ENCODE measurements at places on chromosomes 1 and 21.

DNA sequence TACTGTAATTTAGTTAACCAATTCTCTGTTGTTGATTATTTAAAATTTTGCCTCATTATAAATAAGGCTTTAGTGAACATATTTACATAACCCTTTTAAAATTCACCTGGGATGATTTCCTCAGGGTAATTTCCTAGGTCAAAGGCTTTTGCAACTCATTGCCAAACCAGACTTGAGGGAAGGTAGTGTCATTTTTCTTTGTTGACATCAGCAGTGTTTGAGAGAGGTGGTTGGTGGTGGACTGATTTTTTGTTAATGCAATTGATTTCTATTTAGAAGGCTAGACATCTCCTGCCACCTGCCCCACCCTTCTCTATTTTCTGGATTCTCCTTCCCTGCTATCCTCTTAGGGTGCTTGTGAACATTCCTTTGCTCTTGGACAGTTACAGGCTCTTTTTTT is 116.8 kb downstream of the HHAT start:
- DNase-seq, result peak; percentile 27

DNA sequence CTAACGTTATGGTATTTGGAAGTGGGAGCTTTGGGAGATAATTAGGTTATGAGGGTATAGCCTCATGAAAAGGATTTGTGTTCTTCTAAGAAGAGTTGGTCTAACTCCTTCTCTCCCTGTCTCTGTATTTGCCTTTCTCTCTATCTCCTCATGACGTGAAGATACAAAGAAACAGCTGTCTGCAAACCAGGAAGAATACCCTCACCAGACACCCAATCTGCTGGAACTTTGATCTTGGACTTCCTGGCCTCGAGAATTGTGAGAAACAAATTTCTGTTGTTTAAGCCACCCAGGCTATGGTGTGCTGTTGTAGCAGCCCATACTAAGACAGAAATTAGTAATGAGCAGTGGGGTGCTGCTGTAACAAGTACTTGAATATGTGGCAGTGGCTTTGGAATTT is 16.1 kb downstream of the C1orf141 start:
- peak; percentile 16 for DNase-seq

DNA sequence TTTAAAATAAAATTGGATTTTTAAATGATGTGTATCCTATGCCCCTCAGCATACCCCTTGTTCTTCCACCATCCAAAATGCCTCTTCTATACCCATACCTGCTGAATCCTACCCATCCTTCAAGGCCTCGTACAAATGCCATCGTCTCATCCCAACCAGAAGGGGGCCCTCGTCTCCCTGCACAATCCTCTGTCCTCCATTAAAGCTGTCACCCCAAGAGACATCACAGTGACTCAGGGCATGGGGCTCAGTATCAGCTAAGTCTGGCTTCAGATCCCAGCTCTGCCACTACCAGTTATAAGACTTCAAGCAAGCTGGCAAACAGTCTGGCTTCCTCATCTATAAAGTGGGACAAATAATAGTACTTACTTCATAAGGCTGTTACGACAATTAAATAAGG is 23.8 kb downstream of the IGFN1 start:
- peak; percentile 17 for DNase-seq

GRCh38 chr1:111481387-111482221 is 7.8 kb downstream of the C1orf162 start:
- DNase-seq, result peak; percentile 83

DNA sequence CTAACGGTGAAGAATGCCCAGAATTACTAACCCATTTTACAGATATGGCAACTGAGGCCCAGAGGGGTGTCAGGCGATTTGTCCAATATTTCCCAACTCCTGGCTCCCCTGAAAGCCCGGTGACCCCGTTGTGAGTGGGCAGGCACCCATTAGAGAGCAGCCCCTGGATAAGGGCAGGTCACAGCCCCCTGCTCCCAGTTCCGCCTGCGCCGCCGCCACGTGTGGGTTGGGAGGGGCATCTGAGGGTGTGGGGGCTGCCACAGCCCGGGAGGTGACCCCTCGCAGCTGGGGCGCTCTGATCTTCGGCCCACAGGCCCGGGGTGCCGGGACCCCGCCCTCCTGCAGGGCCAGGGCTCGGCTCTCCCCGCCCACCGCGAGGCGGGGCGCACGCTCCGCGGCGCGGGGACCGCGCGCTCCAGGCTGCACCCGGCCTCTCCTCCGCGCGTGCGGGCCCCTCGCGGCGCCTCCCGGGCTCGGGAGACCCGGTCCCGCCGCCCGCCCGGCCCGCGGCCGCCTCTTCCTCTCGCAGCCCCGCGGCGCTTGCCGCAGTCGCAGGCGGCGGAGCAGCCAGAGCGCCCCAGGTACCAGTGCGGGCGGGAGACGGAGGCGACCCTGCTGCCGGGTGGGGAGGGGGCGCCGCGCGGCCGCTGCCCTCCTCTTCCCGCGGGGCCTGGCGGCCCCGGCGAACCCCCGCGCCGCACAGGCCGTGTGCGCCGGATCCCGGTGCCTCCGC is at the start of gene HTR6:
HTR6 (plus strand) TSS at position 423 of the 733 bp plus-strand sequence. CDS start 879 bp downstream, outside the sequence.
- peak; percentile 55 for DNase-seq

DNA sequence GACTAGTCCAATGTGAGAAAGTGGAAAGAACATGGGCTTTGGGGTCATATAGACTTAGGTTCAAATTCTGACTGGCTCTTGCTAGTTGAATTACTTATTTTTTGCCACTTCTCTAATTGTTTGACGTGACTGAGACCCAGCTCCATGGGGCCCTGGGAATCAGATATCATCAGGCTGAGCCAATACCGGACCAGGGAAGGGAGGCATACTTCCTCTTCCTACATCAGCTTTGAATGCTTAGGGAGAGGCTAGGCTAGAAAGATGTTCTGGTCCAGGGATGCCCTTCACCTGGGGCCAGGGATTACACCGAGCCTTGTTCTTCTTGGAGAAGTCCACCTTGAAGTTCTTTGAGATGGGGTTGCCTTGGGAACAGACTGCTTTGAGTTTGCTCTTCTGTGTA is 3.7 kb upstream of the NR1I3 start:
- DNase-seq, result peak; percentile 12

- no peak for DNase-seq
Measured at GRCh38 chr1:234722904-234723720, 113.1 kb upstream of the IRF2BP2 start.

DNA sequence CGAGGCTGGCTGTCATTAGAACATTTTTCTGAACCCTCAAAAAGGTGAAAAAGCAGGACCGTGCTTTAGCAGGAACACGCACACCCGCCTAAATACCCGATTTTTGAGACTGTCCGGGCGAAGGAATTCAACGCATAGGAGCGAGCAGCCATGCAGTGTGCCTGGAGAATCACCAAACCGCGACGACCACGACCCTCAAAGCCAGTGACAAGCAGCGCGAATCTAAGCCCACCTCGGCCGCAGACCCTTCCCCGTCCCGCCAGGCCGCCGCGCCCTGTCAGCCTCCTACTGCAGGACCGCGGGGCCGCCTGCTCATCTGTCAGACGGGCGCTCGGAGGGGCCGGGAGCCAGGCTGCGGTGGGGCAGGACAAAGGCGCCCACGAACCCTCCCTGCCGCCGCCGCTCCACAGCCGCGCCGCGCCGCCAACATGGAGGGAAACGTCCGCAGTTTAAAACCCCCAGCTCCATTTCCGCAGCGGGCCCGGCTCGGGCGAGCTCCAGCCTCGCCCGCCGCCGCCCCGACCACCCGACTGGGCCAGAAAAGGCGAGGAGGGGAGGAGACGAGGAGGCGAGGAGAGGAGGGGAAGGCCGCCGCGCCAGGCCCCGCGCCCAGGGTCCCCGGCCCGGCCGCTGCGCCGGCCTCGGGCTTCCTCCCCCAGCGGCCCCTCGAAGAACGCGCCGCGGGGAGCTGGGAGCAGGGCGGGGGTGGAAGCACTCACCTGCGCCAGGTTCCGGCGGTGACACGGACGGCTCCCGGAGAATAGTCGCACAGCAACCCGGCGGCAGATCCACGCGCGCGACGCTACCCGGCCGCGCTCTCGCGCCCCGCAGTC is at the start of gene LBR:
LBR (minus strand) TSS at position 804 of the 833 bp plus-strand sequence. CDS start 3,963 bp downstream, outside the sequence.
- peak; percentile 75 for DNase-seq

DNA sequence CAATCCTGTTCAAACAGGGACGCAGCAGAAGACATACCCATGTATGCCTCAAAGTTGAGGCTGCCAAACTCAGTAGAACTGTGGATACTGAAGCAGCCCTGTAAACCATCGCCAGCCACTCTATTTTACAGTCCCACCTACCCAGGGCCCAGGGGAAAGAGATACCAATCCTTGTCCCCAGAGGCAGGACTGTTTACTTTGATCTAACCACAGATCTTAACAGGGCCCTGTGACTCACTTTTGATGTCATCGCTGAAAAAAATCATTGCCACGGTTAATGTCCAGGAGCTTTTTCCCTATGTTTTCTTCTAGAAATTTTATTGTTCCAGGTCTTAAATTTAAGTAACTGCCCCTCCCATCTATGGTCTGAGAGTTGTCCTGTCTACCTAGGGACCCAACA is 538.4 kb upstream of the NCAM2 start:
- DNase-seq, result peak; percentile 25

- no peak for DNase-seq
Measured at GRCh38 chr1:51578383-51579109, 38.3 kb upstream of the OSBPL9 start.

DNA sequence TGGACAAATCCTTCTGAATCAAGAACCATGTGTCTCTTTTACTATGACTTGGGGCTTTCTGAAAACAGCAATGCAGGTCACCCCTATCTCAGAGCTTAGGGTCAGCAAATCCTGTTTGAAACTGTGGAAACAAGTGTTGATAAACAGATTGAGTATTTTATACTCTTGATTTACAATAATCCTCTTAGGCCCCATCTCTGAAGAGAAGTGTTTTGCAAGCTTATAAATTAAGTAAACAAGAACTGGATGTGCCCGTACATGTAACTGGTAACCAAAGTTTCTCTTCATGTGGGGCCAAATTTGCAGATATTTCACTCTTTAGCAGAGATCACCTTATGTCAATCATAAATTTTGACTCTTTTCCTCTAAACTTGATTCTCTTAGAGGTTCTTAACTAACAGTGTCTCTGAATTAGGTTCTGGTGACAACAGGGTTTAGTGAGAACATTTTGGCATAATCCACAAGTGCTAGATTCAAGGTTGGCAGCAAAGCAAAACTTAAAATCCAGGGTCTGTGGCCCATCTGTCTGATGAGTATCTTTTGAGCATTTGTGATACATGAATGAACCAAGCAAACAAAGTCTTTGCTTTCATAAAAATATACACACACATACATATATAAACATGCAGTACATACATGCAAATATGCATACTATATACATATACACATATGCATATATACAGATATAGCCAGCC is 183.0 kb upstream of the HOOK1 start:
- DNase-seq, result no peak

DNA sequence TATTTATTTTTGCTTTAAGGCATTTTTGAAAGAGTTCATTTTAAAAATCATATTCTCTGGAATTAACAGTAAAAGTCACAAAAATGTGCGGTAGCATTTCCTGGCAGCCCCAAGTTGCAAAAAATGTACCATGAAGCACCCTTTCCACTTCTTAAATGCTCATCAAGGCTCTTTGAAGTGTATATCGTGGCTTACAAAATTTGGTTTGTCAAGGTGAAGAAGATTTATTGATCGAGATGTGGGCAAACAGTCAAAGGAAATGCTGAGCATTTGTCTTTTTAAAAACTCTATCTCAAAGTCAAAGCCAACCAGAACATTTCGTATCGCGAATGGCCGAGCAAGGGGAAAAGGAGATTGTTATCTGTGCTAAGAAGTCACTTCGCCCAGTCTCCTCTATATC is 277.5 kb upstream of the KAZN start:
- DNase-seq, result no peak

DNA sequence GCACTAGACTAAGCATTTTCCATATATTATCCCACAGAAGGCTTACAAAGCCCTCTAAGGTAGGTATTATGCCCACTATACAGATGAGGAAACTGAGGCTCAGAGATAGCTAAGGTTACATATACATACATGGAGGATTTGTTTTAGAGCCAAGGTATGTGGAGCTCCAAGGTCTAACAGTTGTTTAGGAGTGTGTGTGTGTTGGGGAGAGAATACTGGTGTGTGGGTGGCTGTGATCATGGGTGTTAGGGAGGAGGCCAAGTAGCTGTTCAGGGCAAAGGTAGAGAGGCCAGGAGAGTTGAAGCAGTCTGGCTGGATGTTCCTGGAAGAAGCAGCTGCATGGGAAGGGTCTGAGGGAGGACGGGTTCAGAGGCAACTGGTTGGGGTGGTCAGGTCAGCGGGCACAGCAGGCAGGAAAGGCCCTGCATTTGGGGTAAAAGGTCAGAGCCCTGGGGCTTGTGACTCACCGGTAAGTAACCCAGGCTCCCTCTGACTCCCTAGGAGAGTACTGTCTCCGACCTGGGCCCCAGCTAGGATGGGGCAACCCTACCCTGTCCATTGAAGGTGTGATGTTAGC is 5.1 kb upstream of the LDLRAP1 start:
- no peak for DNase-seq

DNA sequence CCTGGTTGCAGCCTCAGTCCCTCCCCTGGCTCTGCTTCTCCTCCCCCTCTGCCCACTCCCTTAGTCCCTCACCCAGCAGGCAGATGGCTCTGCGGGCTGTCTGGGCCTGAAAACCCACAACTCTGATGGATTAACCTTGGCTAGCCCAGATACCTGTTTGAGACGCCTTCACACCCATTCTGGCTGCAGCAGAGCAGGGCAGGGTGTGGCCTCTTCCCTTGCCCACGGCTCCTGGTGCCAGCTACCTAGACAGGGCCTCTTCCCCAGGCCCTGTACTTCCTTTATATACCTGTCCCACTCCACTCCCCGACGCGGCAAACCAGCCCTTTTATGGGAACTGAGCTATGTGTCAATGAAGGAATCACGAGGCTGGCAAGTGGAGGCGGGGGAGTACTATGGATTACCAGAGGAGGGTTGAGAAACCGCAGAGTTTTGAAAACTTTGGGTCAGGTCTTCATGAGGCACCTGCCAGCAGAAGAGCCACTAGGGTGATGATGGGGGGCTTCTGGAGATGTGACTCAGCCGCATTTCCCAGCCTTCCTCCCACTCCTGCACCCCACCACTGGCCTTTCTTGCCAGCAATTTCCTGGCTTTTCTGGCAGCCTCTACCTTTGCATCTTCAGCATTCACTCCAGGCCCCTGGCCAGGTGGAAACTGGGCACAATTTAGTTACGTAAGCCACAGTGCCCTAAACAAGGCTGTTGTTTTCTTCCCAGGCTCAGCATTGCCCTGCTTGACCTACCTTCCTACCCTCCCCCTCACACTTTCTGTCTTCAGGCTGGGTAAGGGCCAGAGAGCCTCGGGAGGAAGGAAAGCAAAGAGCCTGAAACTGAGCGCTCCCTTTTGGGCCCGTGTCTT is at the start of gene CHI3L1:
CHI3L1 (minus strand) TSS at position 259 of the 858 bp plus-strand sequence; CDS start at position 178, 81 bp downstream.
- no peak for DNase-seq

- DNase-seq, result no peak
Measured at GRCh38 chr1:114156538-114157274, 3.0 kb upstream of the SYT6 start.

- DNase-seq, result no peak
Measured at GRCh38 chr21:43919871-43920801, 55.1 kb downstream of the AGPAT3 start.

Measured in DMS53 (cell line).